ENCODE measurements at places on chromosomes 5 and 9.

GRCh38 chr5:6510132-6510531 lies 61.5 kb downstream of the UBE2QL1 start:
- DNase-seq, result no peak

- DNase-seq, result no peak
These were observed 30.0 kb upstream of the NREP start for GRCh38 chr5:111787006-111787405.

- DNase-seq, result no peak
These were observed 192.8 kb downstream of the ARRDC3 start for GRCh38 chr5:91190314-91190690.

GRCh38 chr5:110347781-110348180 lies 378.7 kb downstream of the TMEM232 start:
- DNase-seq, result no peak

DNA sequence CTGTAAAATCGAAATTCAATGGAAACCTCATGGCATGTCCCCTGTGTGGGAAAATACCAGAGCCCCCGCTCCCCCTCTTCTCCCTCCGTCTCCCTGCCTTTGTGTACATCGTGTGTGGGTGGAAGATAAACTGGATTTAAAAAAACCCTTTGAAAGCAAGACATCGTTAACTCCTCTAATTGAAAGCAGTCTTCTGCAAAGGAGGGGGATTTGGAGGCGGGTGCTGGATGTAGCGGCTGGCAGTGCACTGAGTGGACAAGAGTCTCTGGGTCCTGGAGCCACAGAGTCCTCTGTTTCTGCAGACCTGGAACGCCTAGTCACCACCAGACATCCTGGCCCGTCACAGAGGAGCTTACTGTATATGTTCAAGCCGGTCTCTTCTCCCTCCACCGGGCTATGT lies 169.4 kb downstream of the PAPPA start:
- DNase-seq, result no peak

DNA sequence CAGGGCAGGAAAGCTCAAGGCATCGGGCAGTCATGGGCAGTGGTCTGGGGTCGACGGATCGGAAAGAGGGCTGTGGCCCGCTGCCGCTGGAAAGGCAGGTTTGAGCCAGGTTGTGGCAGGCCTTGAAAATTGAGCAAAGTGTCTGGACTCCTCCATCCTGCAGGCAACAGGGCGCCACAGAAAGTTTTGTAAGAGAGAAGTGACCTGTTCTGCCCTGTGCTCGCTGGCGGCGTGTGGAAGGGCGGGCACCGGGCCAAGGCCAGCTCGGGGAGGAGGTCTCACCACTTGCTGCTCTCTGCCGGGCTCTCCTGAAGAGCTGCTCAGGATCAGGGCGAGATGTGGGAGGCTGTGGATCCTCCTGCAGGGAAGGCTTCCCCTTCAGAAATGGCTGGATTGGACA lies 41.4 kb upstream of the FAT2 start:
- no peak for DNase-seq

GRCh38 chr5:83922699-83923098 lies 202.0 kb upstream of the HAPLN1 start:
- no peak for DNase-seq

DNA sequence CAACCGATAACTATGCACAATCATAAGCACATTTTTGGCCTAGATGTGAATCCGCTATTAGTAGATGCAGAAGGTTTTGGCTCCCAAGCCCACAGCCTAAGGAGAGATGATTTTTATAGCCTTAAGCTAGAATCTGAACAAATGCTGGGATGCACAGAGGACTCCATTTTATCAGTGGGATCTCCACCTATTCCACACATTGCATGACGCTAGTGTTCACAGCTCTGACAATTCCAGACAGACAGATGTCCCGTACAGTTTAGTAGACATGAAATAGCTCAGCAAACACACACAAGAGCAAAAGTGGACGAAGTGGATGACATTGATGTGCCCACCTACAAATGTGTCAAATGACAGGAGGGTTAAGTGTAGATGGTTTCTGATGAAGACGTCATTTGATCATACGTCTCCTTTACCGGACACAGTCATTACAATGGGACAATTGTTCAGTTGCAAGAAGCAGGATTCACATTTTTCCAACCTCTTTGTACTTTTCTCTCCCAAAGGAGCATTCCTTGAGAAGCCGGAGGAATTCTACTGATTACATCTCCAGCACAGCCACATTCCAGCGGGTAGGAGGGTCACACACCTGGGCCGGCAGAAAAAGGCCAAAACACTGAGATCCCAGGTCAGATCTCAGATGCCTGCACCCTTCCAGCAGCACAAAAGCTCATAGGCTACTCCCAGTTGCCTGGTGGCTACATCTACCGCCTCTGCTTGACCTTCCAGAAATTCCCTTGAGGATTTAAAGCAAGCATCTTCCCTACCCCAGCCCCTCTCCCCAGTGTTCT lies 202.4 kb downstream of the SLIT3 start:
- no peak for DNase-seq

GRCh38 chr5:170538696-170539586 lies 35.1 kb downstream of the KCNIP1 start:
- no peak for DNase-seq

GRCh38 chr5:121503111-121503840 lies 348.4 kb upstream of the FTMT start:
- peak; percentile 57 for DNase-seq

DNA sequence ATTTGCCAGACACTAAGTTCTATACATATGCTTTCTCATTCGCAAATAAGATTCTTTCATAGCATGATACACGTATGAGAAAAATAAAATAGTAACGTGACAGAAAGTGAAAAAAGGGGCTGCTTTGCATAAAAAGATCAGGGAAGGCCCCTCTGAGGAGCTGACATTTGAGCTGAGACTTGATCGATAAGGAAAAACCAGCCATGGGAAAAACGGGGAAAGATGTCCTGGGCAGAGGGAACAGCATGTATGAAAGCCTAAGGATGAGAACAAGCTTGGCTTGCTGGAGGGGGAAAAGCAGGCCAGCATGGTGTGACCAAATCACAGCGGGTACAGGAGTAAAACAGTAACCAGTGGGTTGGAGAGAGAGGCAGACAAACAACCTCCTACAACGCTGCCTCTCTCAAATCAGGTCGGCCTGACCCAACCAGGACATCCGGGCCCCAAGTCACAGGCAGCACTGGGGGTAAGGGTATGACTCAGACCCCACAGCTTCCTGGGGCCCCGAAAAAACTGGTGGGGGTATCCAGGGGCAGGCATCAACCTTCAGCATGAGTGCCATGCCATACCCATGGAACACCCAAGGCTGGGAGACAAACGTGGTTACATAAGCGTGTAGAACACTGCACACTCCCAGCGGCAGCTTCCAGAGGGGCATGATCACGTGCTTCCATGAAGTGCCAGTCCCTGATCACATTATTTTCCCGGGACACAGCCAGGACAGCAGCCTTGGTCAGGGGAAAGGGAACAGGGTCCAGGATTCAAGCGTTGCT lies 2.2 kb downstream of the TNIP1 start:
- no peak for DNase-seq

DNA sequence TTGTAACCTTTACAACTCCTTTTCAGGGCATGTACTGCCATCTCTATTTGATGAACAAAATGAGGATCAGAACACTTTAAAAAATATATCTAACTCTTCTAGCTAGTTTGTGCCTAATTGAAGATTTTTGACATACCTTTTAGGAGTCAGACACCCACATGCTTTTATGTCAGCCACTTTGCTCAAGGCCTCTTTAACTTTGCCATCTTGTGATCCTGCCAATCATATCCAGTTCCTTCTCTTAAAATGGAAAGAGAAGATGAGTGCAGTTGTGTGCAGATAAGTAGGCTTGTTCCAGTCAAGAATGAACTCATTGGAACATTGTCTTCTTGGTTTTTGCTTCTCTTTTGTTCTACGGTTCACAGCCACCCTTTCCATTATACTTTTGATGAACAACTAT lies 425.6 kb upstream of the TNC start:
- no peak for DNase-seq

DNA sequence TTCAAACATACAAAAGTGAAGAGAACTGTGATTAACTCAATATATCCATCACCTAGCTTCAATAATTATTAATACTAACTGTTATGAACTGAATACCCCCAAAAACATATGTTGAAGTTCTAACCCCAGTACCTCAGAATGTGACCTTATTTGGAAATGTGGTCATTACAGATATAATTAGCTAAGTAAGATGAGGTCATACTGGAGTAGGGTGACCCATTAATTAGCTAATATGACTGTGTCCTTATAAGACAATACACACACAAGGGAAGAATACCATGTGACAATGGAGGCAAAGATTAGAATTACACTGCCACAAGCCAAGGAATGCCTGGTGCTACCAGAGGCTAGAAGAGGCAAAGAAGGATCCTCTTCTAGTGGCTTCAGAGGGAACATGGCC lies 7.8 kb downstream of the RRAGA start:
- no peak for DNase-seq

GRCh38 chr5:78638973-78639669 lies 9.5 kb downstream of the LHFPL2 start:
- peak; percentile 15 for DNase-seq

- peak; percentile 94 for DNase-seq
These were observed 321.6 kb downstream of the CEMIP2 start for GRCh38 chr9:71446473-71447411.

GRCh38 chr5:88230546-88231066 lies 38.0 kb downstream of the TMEM161B start:
- no peak for DNase-seq

- no peak for DNase-seq
These were observed 97.0 kb upstream of the TARS1 start for GRCh38 chr5:33343676-33344327.

DNA sequence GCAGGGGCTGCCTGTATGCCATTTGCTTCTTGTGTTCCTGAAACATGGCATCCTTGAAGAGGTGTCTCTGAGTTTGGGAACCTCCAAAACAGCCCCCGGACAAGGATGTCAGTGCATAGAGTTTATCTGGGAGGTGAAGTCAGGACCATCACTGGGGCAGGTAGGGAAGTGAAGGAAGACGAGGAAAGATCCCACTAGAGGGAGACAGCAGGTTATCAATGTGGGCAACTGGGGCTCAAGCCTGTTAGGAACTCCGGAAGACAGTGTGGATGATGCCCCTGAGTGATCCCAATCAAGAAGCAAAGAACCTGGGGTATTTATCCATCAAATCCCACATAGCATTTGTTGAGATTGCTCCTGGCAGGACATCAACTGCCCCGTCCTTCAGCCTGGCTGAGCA lies 233.1 kb downstream of the AGTPBP1 start:
- no peak for DNase-seq

DNA sequence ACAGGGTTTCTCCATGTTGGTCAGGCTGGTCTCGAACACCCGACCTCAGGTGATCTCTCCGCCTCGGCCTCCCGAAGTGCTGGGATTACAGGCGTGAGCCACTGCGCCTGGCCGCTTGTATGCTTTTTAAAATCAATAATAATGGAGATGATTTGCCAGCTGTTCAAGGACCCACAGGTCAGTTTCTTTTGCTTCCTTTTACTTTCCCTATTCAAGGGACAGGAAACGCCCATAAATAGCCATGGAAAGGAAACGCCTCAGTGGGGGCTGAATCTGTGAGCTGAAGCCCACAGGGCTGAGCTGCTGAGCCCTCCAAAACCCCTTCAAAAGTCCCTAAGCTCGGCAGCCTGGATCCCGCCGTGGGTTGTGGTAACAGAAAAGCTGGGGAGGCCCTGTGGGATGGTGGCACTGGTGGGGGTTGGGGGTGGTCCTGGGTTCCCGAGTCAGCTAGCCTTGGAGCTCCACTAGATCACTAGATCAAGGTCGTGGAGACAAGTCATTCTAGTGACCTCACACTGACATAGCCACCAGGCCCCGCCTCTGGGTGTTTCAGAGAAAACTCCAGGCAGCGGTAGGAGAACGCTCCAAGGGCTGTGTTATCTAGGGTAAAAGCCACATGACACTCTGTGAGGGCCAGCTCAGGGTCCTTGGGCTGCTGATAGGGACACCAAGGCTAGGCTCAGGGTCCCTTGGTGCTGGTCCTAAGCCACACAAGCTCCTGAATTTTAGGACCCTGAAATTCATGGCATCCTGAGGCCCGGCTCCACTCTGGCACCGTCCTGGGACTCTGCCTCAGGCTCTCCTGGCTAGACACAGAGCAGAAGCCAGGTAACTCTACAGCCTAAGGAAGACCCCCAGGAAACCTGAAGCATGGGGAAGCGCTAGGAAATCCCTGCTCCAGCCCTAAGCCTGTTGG lies 18.0 kb upstream of the DUSP1 start:
- DNase-seq, result no peak

DNA sequence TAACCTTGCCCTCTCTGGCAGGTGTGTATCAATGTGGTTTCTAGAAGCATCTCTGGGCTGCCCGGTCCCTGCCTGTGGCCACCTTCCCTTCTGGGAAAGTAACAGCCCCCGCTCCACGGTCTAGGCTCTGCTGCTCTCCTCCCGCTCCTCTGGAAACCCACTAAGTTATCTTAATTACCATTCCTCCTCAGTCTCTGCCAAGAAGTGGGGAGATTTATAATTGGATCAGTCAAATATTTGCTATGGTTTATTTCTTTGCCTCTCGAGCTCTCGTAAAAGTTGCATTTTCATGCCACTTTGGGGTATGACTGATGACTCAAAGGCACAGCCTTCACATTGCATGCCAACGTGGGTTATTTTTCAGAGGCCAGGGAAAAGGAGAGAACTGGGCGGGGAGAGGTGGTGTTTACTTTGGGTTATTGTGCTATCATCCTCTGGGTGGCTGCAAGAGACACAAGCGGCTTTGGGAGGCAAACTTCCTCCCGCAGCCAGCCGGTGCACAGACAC lies 205.3 kb upstream of the WWC1 start:
- DNase-seq, result peak; percentile 50

- DNase-seq, result no peak
These were observed 10.6 kb downstream of the MYOZ3 start for GRCh38 chr5:150671509-150672236.

- no peak for DNase-seq
These were observed 4.6 kb upstream of the RGMB start for GRCh38 chr5:98768960-98769209.

- DNase-seq, result no peak
These were observed 15.7 kb downstream of the SPATA9 start for GRCh38 chr5:95667061-95667618.

- no peak for DNase-seq
These were observed 1.3 kb downstream of the STOM start for GRCh38 chr9:121368745-121369144.

DNA sequence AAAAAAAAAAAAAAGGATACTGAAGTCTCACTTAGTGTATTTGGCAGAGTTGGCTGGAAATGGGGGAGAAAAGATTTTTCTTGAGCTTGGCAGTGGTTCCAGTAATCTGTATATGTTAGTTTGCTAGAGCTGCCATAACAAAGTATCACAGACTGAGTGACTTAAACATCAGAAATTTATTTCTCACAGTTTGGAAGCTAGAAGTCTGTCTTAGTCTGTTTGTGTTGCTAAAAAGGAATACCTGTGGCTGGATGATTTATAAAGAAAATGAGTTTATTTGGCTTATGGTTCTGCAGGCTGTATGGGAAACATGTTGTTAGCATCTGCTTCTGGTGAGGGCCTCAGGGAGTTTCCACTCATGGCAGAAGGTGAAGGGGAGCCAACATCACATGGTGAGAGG lies 89.6 kb upstream of the CEP78 start:
- no peak for DNase-seq

- DNase-seq, result no peak
These were observed 234.1 kb upstream of the ACTBL2 start for GRCh38 chr5:57716661-57717060.

- no peak for DNase-seq
These were observed 3.2 kb downstream of the CRHBP start for GRCh38 chr5:76956033-76956432.
